Dermis microvascular lymphatic vessel endothelial cell (primary cell): ENCODE measurements at places on chromosomes 2 and 18.

GRCh38 chr2:30351949-30352348 is 95.1 kb upstream of the LCLAT1 start:
- no peak for DNase-seq

DNA sequence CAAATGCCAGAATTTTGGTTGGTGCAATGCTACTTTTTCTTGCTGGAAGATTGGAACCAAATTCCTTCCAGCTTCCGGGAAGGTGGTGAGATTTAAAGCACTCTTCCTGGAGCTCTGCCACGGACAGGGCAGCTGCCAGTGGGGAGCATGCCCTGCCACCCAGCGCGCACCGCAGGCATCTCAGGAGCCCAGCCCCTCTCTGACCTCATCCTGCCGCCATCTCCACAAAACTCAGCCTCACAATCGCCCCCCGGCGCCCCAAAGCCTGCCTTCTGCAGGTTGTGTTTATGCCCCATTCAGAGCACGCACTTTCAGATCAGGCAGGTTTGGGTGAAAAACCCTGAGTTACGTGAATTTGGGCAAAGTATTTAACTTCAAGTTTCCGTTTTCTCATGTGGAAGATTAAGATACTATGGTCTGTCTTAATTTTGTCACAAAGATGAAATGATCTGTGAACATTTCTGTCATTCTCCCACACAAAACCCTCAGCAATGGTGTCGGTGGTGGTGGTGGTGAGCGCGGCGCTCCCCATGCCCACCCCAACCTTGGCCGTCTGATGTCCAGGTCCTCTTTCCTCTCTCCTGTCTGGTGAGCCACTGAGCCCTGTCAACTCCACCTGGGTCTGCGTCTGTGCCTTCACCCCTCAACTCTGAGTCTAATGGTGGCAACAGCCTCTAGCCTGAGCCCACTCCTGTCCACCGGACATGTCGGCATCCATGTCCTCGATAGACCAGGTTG is 282.8 kb upstream of the SALL3 start:
- no peak for DNase-seq

DNA sequence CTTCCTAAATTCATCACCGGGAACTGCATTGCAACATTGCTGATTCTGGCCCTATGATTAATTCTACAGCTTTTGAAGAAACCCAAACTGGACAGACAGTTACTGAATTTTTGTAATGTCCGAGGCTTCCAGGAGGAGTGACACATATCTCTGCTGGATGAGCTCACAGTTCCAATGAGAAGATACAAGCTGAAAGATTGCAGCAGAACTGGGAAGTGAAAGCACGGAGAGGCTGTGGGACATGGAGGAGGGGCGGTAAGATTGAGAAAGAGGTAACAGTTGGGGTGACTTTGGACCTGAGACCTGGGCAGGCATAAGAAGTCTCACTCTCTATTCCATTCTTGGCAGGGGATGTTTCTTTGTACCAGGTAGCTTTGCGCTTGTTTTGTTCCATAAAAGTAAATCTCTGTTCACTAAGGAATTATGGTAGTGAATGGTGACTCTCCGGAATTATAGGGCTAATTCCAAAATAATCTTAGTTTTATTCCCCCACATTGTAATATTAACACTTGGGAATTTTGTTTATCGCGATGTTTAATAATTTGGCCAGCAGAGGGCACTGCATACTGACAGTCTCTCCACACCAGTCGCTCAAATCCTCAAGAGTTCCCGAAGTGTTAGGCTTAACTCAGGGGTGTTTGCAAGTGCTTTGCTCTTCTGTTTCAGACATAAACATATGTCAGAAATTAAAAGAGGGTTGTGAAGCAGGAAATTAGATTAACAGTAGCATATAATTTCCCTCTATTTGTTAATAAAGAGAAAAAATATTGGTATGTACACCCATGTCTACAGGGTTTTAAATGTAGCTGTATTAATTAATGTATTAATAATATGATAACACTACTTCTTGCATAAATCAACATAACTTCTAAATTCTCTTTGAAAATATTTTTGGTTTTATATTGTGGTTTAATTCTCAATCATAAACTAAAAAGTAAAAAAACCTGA is 201.4 kb downstream of the SOCS6 start:
- DNase-seq: peak; percentile 18

GRCh38 chr2:200305797-200306195 is 697 bp upstream of the SPATS2L start:
- DNase-seq: no peak

- no peak for DNase-seq
These were observed 130.8 kb downstream of the SLC8A1 start for GRCh38 chr2:40321016-40321623.

DNA sequence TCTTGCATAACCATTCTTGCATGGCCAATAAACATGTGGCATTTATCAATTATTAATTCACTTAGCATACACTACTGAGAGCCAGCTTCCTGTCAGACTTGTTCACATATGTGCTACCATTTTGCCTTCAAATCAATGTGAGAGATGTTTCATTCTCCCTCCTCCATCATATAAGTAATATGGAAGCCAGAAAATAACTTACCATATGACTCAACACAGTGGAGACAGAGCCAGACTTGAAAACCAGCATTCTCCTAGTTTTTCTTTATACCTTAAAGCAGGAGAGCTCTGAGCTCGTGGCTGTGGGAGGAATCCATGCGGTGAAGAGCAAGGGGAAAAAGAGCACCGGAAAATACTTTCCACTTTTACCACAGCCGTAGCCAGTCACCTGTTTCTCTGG is 215.0 kb upstream of the LRATD1 start:
- DNase-seq: no peak

DNA sequence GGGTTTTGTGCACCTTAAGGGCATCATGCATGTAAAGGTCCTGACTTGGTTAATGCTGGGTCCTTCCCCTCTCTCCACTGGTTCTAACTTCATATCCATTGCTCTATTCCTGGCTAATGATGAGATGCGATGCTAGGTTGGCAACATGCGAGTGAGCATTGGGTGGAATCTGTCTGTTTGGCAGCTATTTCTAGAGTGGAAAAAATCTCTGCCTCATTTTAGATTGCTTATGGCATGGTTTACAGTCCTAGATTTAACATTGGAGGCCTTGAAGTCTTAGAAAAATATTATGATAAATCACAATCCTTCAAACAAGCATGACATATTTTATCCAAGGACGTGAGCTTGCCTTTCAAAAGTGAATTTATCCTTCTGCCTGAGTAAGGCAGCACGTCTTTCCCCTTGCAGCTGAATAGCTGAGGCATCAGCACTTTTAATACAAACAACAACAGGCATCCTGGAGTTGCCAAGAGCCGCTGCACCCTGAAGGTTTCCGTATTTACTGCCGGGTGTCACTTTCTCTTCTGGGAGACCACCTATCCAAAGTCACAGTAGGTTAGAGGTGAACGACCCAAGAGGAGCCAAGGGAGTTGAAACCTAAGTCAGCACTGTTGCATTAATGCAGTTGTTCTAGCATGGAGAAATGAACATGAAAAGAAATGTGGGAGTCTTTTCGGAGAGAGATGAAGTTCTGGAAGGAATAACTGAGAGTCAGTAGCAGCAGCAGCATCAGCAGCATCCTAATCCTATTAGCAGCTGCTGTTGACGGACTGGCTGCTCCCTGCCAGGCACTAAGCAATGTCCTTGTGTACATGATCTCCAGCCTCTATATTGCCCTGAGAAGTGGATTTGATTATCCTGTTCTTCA is 78.4 kb downstream of the MAPK4 start:
- no peak for DNase-seq

GRCh38 chr2:160561551-160562295 is 68.1 kb upstream of the RBMS1 start:
- no peak for DNase-seq

- no peak for DNase-seq
These were observed 59.5 kb downstream of the ACKR3 start for GRCh38 chr2:236628981-236629605.

- peak; percentile 48 for DNase-seq
These were observed 118.4 kb downstream of the BMPR2 start for GRCh38 chr2:202494300-202495229.

DNA sequence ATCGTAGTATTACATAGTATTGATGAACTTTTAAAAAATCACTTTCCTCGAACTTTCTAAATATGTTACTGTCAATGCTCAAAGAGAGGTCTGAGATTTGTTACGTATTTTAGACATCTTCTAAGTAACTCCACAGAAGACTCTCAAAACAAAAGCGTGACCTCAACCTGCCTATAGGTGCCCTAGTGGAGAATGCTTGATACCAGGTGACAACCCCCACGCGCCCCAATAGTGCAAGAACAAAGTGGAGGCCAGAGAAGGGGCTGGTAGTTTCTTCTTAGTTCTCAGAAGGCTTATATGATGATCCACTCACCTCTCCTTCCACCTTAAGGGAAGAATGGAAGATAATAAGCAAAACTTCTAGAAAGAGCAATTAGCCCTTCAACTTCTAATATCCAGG is 102.6 kb downstream of the ANKRD44 start:
- no peak for DNase-seq

DNA sequence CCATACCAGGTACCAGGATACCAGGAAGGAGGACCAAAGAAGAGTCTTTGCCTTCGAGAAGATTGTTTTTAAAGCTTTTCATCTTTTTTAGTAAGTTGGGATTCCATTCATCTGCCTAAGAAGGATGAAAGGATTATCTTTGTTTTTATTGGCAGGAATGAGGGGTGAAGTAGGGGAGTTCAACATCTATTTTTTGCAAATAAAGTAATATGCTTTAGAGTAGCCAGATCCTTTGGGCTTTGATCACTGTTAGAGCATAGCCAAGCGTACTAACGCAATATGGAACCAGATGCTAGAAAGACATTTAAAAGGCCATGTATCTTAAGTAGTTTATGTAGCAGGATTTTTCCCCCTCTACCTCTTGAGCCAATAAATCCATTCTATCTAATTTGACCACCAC is 133.0 kb downstream of the PRPF40A start:
- DNase-seq: no peak

DNA sequence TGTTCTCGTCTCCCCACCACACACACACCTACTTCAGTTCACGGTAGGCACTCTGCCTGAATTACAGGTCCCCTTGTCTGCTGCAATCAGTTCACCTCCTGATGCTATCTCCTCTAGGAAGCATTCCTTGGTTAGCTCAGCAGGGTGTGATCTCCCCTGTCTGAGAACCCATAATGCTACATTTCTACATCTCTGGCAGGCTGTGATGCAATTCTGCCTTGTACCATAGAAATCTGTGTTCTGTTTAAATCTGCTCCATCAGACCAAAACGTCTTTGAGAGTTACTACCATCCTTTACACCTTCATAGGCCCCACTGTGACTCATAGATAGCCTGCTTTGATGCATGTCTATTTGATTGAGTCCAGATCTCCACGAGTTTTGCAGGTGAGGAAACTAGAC is 103.9 kb downstream of the TTC32 start:
- no peak for DNase-seq

DNA sequence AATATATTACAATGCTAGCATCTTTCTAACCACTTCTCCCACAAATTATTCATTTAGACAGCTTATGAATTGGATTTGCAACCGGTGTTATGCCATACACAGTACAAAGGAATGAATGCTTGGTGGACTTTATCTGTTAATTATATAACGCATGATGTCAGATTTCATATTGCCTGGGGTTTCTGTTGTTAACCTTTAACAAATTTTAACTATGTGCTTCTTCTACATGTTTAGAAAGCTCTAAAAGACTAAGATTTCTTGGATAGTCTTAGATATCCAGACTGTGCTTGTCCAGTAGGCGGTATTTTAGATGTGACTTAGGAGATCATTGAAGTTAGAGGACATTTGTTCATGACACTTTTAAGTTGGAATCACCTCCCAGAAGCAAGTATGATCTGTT is 976.3 kb downstream of the TMEM182 start:
- DNase-seq: no peak

DNA sequence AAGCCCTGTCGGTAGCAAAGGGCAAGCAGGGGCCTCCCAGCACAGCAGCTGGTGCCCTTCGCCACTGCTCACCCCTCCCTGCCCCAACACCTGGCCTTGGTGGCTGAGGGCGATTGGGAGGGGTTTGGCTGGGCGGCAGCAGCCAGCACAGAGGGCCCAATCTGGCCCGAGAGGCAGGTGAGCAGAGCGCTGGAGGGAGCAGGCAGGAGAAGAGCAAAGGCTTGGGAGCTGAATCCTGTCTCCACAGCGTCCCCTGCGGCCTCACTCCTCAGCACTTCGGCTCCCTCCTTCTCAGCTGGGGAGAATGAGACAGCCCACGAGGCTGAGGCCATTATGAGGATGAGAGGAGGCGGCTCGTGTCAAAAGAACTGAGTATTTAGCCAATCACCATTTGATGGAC is 74.9 kb upstream of the TAF1B start:
- DNase-seq: no peak

DNA sequence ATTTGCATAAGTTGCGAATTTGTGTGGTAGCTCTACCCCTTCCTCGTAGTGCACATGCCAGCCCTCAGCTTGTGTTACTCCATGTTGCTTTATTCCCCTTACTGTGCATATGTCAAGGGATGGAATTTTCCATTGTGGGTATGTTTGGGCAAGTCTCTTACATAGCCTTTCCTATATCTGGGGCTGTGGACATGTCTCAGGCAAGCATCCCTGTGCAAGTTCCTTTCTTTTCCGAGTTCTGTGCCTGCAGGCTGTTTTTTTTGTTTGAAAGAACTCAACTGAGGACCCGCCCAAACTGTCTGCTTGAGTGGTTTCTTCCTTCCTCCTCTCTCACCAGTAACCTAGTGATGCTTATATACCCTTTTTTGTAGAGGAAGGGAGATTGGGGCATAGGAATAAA is 1739.1 kb upstream of the PIK3C3 start:
- no peak for DNase-seq

DNA sequence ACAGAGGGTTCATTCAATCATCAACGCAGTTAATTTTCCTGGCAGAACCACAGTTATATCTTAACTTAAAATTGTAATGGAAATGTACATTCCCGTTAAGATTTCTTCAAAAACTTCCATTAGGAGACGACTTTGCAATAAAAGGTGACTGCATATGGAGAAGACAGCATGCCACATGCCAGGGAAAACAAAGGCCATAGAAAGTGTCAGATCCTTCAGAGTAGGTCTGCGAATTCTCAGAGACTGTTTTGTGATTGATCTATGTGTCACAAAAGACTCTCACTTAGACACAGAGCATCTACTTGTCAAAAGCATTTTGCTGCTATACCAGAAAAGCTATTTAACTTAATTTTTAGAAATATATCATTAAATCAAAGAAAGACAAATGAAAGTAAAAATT is 274.6 kb downstream of the DPP10 start:
- DNase-seq: no peak
